ENCODE measurements at places on chromosomes 2 and 18. TPM values are rescaled to one million over a fixed set of nuclear protein-coding genes. Genes with fewer than 3 reads are reported as not detected.

DNA sequence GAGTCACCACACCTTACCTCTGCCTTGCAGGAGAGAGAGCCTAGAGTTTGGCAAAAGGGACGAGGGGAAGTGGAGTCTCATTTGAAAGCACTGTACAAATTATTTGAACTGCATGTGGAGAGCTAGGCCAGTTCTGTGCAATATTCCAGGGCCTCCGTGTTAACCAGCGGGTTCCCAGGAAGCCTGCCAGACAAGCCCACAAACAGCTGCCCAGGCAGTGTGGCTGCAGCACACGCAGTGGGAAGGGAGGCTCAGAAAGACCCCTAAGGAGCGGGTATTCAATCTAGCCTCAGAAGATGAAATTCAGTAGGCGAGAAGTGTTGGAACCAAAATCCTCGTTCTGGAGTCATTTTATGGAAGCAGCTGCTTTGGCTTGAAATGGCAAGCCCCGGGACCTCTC, 30.7 kb downstream of the CNGA3 start:
- no peak for DNase-seq

The PPP1R1C gene
- total RNA-seq = not detected

The CRYGC gene
- not detected for total RNA-seq

The ANTXR1 gene
- total RNA-seq = not detected

DNA sequence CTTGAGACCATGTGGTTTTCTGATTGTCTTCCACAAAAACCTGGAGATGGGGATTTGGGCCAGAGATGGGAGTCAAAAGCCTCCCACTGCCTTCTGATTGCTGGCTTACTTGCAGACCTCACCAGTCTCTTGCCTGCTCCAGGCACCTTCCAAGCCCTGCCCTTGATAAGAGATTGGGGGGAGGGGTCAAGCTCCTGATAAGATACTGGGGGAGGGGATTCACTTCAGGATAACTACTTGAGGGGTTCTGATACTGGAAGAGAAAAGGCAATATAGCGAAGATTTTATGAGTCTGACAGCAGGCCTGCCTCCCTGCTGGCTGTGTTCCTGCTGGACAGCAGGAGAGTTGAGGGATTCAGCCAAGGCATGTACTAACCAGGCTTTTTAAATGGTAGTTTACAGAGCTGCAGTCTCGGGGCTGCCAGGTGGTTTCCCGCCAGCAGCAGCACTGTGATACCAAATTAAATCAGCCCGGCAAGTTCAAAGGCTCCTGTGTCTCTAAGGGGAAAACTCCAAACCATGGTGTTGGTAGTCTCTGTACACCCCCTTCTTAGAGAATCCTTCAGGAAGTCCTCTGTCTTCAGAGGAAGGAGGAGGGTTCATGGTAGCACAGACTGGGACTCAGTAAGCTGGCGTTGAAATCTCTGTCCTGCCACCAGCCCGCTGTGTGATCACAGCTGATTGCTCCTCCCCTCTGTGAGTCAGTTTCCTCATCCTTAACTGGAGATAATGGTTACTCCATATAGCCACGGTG, 58.3 kb downstream of the FBXO36 start:
- DNase-seq = peak; percentile 13

- DNase-seq = no peak
These were observed 246.1 kb downstream of the EXOC6B start for GRCh38 chr2:72579591-72580180.
